ENCODE measurements at places on chromosomes 12 and 14. TPM values are rescaled to one million over a fixed set of nuclear protein-coding genes. Genes with fewer than 3 reads are reported as not detected.

Gene AMHR2
- total RNA-seq: not detected

Gene TNS2
- 28.9 TPM for total RNA-seq

GRCh38 chr12:110262442-110263388, 18.3 kb upstream of the ATP2A2 start:
- no peak for DNase-seq

GRCh38 chr14:24432259-24433131, 2.7 kb downstream of the KHNYN start:
- DNase-seq: no peak

Gene LRIG3
- 241 TPM for total RNA-seq

Gene CDC42BPB
- 61.6 TPM for total RNA-seq

DNA sequence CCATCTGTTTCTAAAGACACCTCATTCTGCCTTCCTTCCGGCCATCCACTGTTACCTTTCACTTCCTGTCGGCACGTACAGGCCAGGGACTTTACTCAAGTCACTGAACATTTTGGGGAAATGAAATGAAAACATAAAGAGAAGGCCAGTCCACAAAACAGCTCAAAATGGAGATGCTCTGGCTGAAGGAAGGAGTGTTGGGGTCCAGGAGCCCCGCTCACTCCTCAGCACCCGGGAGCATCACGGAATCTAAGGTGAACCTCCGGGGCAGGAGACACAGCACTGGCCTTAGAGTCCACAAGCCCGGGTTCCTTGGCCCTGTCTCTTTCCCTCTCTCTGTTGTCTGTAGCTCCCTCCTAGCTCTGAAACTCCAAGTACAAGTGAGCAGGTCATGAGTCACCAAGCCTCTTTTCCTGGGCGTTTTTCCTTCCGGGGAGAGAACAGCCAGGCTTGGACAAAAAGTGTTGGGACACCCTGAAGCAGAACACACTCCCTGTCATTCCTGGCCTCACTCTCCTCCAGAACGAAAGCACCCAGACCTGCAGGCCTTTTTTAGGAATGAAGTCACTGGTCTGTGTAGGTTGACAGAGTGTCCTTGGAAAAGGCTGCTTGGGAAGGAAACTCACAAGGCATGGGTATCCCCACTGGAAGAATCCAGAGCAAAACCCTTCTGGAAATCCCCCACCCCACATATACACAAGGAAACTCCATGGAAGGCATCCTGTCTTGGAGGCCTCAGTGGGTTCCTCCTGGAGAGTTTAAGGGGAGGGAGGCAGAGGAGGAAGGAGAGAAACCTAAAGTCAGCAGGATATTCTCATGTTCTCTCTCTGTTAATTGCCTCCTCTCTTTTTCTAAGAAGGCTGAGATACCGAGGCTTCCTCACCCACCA, 245.3 kb downstream of the ZFP36L1 start:
- DNase-seq: no peak

- DNase-seq: no peak
These were observed 12.2 kb downstream of the TEP1 start for GRCh38 chr14:20400965-20401593.

GRCh38 chr12:9707356-9707755, 25.5 kb downstream of the CLECL1 start:
- no peak for DNase-seq

GRCh38 chr14:69880893-69881292, 1.7 kb downstream of the SMOC1 start:
- DNase-seq: no peak

DNA sequence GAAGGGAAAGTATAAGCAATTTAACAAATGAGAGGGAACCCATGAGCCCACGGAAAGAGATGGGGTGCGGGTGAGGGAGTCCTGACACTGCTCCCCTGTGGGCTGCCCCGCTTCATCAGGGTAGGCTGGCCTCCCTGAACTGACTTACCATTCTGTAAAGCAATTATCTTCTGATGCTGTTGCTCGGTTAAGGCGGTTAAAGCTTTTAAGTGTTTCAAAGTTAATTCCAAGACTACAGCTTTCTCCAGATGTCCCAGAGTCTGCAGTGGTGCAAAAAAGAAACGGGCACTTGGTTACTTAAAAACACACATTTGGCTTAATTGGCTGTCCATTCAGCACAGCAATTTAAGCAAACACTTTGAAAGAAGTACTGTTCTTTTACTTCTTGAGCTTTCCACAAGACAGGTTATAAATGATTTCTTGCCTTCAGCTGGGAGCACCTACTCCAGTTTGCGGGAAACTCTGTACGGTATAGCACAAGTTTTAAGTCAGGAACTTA, 1.3 kb downstream of the BHLHE41 start:
- peak; percentile 38 for DNase-seq

DNA sequence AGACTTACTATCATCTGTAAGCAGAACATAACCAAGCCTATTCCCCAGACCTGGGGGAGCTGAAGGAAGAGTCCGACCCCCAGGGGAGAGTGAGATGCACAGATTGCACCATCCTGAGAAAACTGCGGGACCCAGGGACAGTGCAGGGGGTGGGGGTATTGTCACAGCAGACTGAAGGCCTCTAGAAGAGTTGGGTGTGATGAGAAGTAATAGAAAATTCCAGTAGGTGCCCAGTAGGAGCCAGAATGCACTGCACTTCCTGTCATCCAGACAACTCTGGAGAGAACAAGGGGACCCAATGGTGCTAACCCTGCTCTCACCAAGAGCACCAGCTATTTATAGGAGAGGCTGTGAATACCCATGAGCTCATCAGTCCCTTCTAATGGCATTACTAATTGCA, 190.1 kb downstream of the BCL11B start:
- no peak for DNase-seq

GRCh38 chr14:55458800-55459515, 18.5 kb upstream of the TBPL2 start:
- DNase-seq: no peak

Gene TAS2R30
- total RNA-seq: 18.1 TPM

Gene SMIM41
- total RNA-seq: not detected

DNA sequence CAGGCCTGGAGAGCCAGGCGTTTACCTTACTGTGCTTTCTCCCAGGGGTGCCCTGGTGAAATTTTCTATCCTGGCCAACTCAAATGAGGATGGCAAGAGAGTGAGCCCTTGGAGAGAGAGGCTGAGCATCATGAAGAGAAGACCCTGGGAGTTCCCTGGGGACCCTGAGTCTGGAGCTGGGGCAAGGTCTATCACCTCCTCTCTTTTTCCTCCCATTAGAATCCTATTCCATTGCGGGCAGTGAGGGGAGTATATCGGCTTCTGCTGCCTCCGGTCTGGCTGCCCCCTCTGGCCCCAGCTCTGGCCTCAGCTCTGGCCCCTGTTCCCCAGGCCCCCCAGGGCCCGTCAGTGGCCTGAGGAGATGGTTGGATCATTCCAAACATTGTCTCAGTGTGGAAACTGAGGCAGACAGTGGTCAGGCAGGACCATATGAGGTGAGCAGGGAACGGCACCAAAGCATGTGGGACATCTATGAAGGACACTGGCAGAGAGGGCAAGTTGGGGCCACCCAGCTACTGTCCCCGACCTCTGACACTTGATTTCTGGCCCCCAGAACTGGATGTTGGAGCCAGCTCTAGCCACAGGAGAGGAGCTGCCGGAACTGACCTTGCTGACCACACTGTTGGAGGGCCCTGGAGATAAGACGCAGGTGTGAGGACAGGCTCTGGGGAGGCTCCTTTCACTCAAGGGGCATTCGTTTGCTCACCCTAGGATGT, 1.6 kb downstream of the ARHGEF25 start:
- DNase-seq: no peak

DNA sequence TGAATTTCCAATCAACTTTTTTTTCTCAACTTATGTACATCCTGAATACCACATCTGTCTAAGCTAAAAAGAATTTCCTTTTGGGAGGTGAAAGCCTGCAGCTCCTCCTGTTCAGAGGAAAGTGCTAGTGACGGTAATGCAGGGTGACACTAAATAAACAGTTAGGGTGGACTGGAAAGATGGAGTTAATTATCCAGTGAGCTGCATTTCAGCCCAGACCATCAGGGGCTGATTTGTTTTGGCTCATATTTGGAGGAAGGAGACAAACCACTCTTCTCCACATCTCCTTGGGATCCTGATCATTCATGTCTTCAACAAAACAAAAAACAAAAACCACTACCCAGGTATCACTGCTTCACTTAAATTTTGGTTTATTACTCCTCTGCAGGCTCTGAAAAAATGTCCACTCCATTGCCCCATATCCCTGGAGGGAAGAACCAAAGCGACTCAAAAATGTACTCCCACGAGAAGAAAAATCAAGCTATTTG, 5.1 kb upstream of the SIX1 start:
- DNase-seq: no peak

DNA sequence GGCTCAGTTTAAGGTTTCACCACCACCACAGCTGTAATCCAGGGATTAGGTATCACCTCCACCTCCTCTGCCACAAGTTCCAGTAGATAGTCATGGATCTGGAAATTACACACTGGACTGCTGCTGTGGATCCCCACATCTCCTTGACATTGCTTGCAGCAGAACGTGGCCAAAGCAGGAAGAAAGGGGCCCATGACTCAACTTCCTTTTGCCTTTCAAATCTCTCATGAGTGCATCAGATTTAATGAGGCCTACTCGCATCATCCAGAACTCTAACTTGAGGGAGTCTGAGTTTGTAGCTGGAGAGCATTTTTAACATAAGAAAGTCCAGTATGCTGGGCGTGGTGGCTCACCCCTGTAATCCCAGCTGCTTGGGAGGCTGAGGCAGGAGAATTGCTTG, 29.2 kb upstream of the TMED10 start:
- DNase-seq: no peak

GRCh38 chr12:52214421-52214802, 18.6 kb upstream of the KRT7 start:
- no peak for DNase-seq

Gene ADAM20
- total RNA-seq: 2.8 TPM

Gene PMEL
- 19.8 TPM for total RNA-seq

Gene FUT8
- total RNA-seq: 39.6 TPM

- no peak for DNase-seq
These were observed 34.1 kb upstream of the COCH start for GRCh38 chr14:30840086-30840779.

Gene CDKL1
- total RNA-seq: 54.4 TPM

DNA sequence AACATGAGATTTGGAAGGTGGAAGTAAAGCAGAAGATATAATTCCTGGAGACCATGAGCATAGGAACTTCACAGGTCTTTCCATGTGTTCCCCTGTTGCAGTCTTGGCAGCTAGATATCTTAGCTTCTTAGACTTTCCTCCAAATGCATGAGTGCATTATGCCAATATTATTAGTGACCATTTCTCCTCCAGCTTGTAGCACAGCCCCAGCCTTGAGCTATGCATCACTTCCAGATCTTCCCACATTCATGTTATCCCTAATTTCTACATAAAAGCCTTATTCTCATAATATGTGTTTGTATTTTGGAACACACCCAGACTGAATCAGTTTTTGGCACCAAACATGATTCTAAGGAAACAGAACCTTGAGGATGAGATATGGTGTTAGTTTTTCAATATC, 11.0 kb downstream of the CLEC2B start:
- DNase-seq: no peak

DNA sequence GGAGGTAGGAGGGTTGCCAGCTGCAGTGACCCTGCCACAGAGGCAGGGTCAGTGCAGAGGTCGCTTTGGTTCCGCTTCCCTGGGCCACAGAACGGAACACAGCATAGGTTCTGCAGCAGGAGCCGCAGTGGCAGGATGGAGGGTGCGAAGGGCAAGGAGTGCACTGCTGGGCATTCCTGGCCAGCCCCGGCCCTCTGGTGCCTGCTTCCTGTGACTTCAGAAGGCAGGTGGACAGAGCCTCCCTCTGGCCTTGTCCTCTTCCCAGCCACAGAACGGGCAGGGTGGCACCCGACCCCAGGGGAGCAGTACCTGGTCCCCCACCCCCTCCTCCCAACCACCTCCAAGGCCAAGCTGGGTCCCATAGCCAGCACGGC, 37.7 kb downstream of the SLC8B1 start:
- no peak for DNase-seq

Gene TAS2R10
- total RNA-seq: 1.7 TPM

DNA sequence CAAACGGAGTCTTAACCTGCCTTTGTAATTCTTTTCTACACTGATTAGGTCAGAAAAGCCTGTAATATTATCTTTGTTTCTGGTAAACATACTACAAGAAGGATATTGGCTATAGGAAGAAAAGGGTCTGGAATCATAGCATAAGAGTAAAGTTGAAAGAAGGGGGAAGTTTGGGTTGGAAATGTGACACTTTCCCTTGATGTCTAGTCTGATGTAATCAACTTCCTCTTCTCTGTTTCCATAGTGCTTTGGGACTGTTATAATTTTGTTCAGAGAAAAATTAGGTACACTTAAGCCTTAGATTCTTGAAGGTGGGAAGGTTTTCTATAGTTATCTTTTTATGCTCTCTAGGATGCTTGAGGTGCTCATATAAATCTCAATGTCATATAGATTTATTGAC, 322.2 kb downstream of the AEBP2 start:
- no peak for DNase-seq

Gene LRFN5
- 11.8 TPM for total RNA-seq

GRCh38 chr12:93008044-93008778, 79.1 kb upstream of the EEA1 start:
- DNase-seq: no peak

- no peak for DNase-seq
These were observed 36.8 kb upstream of the CNTN1 start for GRCh38 chr12:40655451-40655850.

Gene KIF5A
- 0.39 TPM for total RNA-seq

GRCh38 chr12:19683178-19683927, 244.1 kb downstream of the AEBP2 start:
- no peak for DNase-seq

GRCh38 chr14:91848504-91849001, 18.8 kb downstream of the TC2N start:
- peak; percentile 35 for DNase-seq

- DNase-seq: no peak
These were observed 70.2 kb upstream of the EGLN3 start for GRCh38 chr14:34021096-34021495.

GRCh38 chr12:68465227-68465626, 133.1 kb upstream of the MDM1 start:
- peak; percentile 29 for DNase-seq

DNA sequence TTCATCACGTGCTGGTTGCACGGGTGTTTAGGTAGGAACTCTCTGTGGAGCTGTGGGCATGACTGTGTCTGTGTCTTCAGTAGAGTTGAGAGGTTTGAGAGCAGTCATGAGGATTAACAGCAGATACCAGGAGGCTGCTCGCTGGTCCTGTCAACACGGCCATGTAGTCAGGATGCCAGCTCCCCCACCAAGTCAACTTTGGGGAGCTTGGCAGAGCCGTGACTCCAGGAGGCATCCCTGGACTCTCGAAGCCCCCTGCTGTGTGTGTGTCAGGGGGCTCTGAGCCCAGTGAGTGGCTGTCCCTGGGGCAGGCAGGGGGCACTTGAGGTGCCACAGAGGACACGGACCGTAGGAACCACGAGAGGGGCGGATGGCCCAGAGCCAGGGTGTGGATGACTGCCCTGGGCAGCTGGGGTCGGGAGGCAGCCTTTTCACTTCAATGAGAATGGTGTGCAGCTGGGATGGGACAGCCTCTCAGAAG, 7.2 kb upstream of the GPR132 start:
- DNase-seq: no peak

DNA sequence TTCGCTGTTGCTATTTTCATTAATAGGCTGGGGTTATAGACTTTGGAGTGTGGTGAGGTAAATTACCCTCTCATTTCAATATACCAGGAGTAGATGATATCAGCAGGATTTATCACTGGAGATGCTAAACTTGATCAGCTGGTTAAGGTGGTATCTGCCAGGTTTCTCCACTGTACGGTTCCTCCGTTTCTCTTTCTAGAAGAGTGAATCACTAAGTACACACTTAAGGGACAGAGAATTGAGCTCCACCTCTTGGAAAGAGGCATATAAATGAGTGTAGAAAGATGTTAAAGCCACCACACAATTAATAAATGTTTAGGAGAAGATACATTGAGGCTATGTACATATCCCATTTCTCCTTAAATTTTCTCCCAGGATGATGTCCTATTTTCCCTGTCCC, 277.4 kb upstream of the GRIP1 start:
- DNase-seq: no peak

Gene INHBC
- total RNA-seq: not detected

Measured in skin of body (tissue), 3 donors.